NCI-H2081 treated with DMSO at 0.1 percent for 48 hours (cell line): ENCODE measurements at places on chromosomes 4 and X.

DNA sequence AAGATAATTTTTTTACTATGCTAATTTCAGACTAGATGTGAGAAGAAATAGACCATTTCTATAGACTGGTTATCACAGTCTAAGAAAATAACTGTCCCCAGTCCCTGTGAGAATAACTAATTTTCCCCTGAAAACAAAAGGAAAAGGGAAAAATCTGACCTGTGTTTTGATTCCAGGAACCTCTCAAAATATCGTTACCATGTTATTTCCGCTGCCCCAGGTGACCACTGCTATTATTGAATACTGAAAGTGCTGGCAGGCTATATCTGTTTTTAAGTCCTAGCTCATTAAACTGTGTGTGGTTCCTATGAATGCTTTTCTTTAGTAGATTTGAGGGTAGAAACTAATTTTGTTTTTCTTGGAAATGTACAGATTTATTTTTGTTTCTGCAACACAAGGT is 83.6 kb downstream of the GAB1 start:
- no peak for DNase-seq

- no peak for DNase-seq
Observed at GRCh38 chr4:48483777-48484493, 792 bp downstream of the SLC10A4 start.

- no peak for DNase-seq
Observed at GRCh38 chr4:110088670-110089069, 109.7 kb downstream of the ELOVL6 start.

DNA sequence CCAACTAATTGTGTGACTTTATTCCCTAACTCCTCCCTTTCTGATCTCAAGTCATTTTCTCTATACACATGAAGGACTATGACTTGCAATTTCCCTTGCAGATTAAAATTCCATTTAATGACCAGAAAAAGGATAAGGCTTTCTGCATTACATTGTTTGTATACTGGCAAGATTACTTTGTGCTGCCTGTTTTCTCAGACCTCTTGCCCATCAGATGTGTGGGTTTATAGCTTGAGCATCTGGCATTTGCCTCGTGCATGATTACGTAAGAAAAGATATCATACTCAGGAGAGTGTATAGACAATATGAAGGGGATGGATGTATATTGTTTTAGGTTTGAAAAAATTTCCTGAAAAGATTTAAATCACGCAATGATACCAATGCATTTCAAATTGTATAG is 593.8 kb upstream of the SLIT2 start:
- DNase-seq, result no peak

- no peak for DNase-seq
Observed at GRCh38 chr4:40563401-40563800, 66.3 kb downstream of the RBM47 start.
